Breast epithelium (tissue), 4 donors: ENCODE measurements at places on chromosomes 1 and 21. TPM values are rescaled to one million over a fixed set of nuclear protein-coding genes. Genes with fewer than 3 reads are reported as not detected.

Gene KRTAP19-3
- not detected for total RNA-seq

Gene VAMP4
- total RNA-seq, result 10.5 TPM

Gene OR2W3
- 3.6 TPM for total RNA-seq

Gene LRRC38
- not detected for total RNA-seq

- no peak for DNase-seq
These were observed 22.8 kb upstream of the LRRC38 start for GRCh38 chr1:13536571-13536970.

DNA sequence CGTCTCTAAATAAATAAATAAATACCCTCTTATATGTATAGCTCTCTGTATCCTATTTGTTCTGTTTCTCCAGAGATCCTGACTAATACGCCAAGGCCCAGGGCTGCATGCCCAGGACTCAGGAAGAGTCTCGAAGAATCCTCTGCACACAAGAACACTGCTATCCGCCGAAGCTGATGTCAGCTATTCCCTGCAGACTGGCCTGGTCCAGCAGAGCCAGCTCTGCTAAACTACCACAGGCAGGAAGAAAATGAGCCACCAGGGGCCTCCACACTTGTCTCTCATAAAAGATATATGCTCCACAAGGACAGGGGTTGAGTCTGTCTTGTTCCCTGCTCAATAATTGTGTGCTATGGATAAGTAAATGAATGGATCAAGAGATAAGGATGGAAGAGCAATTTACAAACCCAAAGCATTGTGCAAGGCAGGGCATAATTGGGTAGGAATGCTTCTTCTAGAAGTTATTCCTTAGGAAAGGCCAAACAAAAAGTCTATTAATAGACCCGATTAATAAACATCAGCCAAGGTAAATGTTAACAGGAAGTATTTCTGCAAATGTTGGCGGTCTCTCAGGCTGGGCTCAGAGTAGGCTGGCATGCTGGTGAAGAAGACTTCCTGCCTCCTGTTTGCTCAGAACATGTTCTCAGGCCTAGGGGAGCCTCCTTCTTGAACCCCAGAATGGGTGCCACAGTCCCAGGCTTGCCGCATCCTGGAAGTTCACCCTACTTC, 26.3 kb upstream of the MAN1C1 start:
- DNase-seq, result no peak

DNA sequence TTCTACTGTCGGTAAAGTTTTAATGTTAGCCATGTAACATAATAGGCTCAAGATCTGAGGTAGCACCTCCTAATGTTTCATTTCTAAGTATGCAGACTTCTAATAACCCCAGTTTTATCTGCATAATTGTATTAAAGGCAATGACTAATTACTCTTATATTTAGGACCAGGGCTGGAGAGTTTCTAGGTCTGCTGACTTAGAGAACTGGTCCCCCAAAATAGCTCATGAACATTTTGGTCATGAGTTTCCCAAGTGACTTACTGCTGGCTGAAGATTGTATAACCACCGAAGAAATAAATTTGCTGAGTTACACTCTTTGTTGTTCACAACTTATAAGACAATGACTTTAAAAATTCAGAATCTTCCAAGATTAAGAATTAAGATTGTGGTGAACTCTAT, 197.8 kb upstream of the TNR start:
- DNase-seq, result no peak

DNA sequence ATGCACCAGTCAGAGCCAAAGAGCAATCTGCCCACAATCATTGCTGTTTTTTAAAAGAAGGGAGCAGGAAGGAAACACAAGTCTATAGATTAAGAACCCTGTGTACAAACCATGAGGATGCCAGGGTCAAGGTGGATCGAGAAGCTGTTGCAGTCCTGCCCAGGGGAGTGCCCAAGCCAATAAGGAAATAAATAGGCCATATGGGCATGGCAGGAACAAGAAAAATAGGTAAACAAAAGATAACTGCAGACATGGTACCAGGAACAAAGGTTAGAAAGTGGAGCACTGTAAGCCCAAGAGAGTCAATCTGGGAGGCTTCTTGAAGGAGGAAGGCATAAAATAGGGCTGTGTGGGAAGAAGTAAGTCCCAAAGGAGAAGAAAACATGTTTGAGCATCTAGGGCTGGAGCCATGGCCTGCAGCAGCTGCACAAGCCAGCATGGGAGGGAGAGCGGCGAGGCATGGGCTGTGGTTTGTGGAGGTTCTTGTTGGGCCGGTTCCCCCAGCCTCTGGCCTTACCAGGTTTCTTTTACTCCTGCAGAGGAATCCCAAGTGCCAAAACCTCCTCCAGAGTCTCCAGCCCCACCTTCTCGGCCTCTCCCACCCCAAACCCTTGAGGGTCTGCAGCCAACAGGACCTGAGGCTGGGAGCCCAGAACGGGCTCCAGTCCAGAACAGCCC, 13.6 kb downstream of the INAVA start:
- peak; percentile 67 for DNase-seq

- no peak for DNase-seq
These were observed 426.8 kb upstream of the ADAMTS5 start for GRCh38 chr21:27393726-27394125.

DNA sequence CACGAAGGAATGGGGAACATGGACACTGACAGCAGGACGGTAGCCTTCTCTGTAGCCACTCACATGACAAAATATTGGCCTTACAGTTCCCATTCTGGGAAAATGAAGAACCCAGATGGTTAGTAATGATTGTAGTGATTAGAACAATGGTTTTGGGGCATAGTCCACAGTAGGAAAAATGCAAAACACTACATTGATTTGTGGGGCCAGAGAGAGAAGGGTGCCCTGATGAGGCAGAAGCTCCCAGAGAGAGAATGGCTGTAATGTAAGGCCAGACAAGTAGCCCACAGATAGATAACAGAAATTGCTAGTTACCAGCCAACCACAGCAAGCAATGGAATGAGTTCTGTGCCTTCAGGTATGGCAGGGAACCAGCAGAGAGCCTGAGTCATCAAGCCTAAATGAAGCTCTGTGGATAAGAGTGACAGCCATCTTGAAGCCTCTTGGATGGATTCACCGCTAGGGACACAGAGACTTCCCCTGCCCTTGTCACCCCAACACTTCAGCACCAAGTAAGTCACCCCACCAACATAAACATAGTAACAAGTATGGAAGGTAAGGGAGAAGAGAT, 206.1 kb downstream of the BACH1 start:
- no peak for DNase-seq

DNA sequence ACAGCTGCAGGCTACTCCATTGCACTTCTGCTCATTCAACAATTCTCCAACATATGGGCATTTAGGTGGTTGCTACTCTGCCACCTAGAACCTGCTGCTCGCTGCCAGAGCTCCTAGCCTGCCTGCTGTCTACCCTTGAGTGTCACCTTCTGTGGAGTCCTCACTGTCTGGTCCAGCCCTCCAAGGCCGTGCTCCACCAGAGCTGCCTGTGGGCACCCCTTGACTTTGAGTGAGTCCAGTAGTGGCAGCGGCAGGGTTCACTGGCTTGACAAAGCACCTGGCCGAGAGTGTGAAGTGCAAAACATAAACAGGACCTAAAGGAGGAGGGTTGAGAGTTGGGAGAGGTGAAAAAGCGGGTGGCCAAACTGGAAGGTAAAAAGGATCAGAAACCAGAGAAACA, 120.3 kb upstream of the DNAH14 start:
- no peak for DNase-seq

DNA sequence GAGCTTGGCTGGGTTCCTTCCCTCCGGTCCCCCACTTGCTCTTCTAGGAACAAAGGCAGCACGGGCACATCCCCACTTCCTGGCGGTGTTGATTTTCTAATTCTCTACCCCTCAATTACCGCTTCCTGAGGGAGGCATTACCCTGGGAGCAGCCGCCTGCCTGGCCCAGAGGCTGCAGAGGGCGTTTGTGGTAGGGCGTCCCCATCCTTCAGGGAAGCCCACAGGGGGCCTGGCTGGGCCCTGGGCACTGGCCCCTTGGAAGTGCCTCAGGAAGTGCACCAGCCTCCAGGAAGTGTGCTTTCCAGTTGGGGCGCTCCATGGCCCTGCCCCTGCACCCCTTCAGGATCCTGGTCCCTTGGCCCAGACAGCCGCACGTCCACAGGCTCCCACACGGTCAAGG, 42.1 kb upstream of the CASZ1 start:
- DNase-seq, result no peak

- no peak for DNase-seq
These were observed 386.3 kb downstream of the USP25 start for GRCh38 chr21:16116069-16116468.

GRCh38 chr1:2417833-2418225, 5.5 kb upstream of the PEX10 start:
- DNase-seq, result no peak

DNA sequence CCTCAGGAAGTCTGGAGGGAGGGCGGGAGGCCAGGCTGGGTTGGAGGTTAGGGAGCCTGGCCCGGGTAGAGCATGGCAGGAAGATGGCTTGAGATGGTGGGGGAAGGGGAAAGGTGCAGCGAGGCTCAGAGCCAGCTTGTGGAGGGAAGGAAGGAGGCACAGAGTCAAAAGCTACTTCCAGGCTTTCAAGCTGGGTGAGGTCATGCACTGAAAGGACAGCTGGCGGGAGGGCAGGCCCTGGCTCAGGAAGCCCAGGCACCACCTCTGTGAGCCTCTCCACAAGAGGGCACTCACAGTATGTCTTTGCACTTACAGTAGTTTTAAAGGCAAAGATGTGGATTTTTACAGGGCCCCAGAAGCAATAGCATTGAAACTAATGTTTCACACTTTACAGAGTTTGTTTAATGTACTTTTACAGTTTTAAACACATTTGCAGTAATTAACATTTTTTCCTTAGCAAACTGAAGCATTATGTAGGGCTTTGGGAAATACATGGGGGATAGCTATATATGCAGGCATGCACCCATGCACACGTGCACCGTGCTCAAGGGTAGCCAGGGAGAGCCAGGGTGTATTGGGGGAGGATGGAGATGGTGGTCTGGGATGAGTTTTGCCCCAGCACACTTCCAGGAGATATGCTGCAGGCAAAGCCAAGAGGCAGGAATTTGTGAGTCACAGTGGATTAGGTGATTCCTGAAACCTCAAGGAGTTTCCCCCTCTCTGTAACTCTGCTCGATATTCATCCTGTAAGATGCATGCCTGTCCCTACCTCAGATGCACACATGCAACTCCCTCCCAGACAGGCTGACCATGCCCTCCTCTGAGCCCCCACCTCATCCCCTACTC, 6.1 kb upstream of the ADAM15 start:
- peak; percentile 82 for DNase-seq

- no peak for DNase-seq
These were observed 7.6 kb upstream of the ATF3 start for GRCh38 chr1:212600980-212601379.
